CD4-positive, alpha-beta T cell treated with Interleukin-4 for 4 hours (primary cell): ENCODE measurements at places on chromosomes 6 and 20.

- DNase-seq, result no peak
These were observed 100.1 kb upstream of the INSM1 start for GRCh38 chr20:20267685-20268370.

DNA sequence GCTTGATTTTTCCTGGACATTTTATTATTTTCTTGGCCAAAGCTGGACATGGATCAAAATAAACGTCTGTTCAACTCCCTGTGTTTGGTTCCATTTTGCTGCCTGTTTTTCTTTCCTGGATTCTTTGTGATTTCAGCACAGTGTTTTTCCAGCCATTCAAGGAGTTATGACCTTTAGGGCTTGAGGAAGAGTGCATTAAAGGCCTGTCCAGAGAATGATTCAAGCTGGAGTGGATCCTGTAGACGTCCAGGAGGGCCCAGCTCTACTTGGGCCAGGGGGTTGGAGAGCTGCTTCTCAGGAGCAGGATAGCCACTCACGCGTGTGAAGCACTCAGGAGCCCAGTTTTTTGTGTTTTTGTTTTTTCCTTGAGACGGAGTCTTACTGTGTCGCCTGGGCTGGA lies 56.5 kb upstream of the IER3 start:
- no peak for DNase-seq

GRCh38 chr20:54346276-54346675 lies 129.1 kb upstream of the DOK5 start:
- no peak for DNase-seq

GRCh38 chr6:69232496-69232895 lies 564.3 kb downstream of the LMBRD1 start:
- no peak for DNase-seq

DNA sequence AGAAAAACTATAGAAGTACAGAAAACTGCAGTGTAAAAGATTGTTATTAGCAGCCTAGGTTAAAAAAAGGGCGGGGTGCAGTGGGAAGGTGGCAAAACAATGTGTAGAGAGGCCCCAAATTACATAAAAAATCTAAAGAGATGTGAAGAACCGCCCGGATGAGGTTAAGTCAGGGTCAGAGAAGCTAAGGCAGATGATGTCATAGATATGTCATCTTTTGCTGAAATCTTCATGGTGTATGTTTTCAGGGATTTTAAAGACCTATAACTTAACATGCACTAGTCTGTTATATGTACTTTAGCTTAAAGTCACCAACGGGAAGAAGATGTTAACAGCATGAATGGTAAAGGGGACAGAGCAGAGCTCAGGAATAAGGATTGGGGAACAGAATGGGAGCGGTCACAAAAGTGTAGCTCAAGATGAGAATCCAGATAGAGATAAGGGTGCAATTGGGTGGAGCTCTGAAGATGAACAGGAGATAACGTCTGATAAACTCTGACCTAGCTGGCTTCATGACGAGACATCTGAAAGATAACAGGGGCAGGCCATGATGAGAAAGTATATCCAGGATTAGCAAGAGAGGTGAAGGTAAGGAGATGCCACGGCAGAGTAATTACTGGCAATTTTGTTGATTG lies 83.4 kb downstream of the TFAP2A start:
- no peak for DNase-seq

DNA sequence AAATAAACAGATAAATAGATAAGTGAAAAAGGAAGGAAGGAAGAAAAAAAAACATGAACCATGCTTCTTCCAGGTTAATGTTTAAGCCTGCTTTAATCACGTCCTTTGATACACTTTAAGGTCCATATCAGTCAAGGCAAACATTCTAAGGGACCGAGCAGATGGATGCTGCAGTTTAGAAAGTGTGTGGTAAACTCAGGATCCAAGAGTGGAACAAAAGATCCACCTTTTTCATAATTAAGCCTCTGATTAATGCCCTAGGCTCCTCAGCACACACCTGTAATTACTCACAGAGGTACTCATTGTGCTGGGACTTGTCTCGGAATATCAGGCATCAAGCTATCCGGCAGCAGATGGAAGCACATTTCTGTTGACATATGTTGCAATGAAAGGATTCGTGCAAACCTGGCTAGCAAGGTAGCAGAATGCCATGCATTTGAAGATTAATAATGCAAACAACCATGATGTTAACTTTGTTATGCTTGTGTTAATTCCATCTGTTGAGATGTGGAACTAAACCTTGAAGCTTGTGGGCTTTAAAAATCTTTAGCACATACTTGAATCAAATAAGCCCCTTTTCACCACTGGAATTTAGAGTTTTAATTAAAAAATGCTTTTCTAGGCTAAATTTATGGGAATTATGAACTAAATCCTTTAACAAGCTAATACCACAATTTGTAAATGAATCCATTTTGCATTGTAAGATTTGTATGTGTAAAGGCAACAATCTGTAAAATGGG lies 163.7 kb downstream of the RALGAPA2 start:
- no peak for DNase-seq

DNA sequence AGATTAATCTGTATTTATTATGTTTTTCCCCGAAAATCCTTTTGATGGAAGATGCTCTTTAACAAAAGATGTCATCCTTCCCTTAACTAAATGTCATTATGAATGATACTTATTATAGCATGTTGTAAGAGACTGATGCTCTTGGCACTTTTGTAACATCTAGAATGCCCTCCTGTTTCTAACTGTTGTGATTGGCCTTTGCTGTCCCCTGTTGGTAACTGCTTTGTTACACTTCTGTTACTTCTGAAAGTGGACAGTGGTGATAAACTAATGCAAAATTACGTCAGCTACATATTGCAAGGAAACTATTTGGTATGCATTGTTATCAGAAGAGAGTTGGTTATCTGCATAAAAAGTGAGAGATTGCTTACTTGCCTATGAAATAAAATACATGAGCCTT lies 5.8 kb downstream of the TTK start:
- no peak for DNase-seq

- DNase-seq, result no peak
These were observed 3.8 kb downstream of the IL17A start for GRCh38 chr6:52189974-52190373.

DNA sequence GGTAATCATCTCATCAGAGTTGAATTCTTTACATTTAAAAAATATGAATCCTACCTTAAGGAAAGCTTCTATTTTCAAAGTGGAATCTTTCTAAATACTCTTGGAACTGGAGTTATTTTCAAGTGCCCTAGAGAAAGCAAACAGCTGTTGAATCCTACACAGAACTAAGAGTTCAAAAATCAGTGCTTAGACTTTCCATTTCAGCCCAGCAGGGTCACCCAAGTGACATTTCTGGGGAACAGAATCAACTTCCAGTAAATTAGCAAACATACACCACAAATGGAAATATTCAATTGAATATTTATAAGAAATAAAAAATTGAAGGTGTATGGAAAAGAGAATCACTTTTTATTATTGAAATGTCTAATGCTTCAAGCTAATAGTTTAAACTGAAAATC lies 427.7 kb upstream of the NOX3 start:
- DNase-seq, result no peak

DNA sequence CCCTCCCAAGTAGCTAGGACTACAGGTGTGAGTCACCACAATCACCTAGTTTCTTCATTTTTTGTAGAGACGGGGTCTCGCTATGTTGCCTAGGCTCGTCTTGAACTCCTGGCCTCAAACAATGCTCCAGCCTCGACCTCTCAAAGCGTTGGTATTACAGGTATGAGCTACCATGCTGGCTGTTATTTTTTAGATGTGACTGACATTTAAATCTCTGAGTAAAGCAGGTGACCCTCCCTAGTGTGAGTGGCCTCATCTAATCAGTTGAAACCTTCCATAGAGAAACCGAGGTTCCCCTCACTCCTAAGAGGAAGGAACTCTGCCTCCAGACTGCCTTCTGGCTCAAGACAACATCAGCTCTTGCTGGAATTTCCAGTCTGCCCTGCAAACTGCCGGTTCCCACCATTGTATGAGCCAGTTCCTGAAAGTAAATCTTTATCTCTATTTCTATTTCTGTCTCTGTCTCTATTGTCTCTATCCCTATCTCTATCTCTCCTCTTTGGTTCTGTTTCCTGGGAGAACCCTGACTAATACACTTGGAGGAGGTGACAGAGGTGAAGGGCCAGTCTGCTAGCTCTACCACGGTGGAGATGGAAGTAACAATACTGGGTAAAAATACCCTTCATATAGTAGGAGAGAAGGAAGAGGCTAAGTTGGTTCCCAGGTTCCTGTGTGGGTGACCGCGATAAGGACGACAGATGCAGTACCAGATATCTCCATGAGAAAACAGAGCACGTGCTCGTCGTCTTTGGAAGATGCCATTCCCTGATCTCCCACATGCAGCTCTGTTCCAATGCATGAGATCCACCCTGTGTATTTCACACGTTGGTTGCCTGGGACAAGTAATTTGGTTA lies 81.0 kb downstream of the MYB start:
- DNase-seq, result no peak

- no peak for DNase-seq
These were observed 104.4 kb downstream of the MANEA start for GRCh38 chr6:95681736-95682135.

DNA sequence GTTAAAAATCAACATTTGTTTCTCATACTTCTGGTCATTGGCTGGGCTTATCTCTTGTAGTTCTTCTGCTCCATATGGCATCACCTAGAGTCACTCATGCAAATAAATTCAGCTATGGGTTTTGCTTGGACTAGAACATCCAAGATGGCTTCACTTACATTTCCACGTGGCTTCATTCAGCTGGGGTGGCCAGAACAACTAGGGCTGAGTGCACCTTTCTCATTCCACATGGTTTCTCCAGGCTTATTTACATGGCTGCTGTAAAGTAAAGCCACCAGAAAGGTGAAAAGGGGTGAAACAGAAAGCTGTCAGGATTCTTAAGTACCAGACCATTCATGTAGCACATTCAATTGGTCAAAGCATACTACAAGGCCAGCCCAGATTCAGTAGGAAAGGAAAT lies 151.1 kb upstream of the BMP2 start:
- DNase-seq, result no peak

GRCh38 chr6:110769923-110770322 lies 45.3 kb downstream of the CDK19 start:
- no peak for DNase-seq

DNA sequence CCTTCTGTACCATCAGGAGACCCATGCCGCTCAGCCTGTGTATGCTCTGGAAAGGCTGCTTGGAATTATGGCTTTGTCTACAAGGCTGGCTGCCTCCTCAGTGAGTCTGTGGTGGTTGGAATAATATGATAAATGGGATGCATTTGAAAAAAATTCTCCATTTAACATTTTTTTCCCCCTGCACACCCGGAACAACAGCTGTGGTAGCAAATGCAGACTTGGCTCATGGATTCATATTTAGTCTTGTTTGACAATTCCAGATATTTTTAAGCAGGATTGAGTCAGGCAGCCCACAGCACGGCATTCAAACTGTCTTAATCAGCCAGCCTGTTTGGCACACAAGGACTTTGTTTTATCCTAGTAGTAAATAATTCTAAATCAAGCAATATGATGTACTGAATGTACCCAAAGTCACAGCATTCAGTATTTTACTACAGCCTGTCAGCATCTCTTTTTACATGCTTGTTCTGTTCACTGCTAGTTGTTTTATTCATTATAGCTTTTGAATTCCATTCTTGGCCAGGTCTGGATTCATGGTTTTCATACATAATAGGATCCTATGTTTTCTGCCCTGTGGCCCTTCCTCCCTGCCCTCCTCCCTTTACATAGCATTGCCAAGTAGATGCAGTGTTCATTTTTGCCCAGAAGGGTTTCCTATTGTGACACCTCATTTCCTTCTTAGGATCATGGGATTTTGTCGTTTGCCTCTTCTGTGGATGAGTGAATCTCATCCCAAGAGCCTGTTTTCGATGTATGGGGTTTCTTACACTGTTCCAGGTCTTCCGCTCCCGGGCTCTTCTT lies 68.1 kb downstream of the LRRC1 start:
- no peak for DNase-seq

GRCh38 chr6:124694139-124694705 lies 268.0 kb upstream of the RNF217 start:
- no peak for DNase-seq

DNA sequence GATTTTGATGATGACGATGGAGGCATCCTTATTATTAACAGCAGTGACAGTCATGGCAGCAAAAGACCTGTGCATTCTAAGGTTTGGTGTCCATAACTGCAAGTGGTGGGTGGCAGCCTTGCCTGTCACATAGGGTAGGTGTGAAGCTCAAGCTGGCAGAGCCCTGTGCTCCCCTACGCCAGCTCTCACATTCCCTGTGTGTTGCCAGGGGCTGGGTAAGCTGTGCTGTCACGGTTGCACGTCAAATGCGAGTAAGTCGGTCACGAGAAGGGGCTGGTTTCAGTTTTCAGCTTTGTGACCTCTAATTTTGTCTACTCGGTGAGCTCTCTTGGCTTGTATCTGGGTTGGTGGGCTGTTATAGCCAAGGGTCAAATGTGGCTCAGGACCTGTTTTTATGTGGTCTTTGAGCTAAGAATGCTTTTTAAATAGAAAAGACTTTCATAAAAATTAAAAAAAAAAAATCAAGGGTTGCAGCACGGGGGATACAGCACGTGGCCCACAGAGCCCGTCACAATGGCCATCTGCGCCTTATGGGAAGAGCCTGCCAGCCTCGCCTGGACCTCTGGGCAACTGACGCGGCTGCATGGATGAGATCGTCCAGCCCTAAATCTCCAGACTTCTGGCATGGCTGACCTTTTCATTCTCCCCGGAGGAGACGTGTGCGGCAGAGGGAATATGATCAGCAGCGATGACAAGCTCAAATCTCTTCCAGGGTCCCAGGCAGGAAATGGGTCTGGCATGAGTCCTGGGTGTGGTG lies 148.5 kb downstream of the PHACTR3 start:
- DNase-seq, result no peak

DNA sequence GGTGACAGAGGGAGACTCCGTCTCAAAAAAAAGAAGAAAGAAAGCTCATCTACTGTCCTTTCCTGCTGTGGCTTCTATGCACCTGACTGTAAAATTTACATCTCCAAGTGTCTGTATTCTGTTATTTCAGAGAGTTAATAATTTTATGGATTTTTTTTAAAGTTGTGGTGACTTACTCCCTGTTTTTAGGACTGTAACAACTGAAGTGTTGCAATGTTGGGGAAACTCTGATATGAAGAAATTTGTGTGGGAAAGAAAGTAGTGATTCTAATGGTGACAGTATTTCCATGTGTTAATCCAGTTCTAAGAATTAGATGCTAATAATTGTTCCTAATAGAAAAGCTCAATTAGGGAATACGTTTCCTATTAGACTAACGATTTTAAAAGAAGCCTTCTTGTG lies 27.4 kb downstream of the STX11 start:
- no peak for DNase-seq

DNA sequence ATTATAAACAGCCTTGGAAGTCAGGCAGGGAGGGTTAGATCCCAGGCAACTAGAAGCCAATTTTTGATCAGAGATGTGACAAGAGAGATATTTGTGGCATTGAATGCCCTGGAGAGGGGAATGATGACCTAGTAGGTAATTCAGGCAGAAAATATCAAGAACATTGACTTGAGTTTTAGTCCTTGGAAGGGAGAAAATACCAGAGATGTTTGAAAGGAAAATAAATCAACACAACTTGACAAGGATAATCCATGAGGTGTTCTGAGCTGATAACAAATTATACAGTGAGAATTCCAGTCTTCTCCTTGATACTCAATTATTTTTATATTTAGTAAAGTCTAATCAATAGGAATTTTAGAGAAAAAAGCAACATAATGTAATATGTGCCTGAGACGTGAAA lies 10.6 kb upstream of the MARCKS start:
- no peak for DNase-seq
